Stimulated activated CD8-positive, alpha-beta memory T cell treated with anti-CD3 and anti-CD28 coated beads, Interleukin-4, amount 100 ng/mL, for 24 hours (primary cell): ENCODE measurements at places on chromosomes 6 and 20.

GRCh38 chr6:154361476-154361875 lies 4.9 kb upstream of the IPCEF1 start:
- no peak for DNase-seq

GRCh38 chr6:161242779-161243693 lies 30.8 kb downstream of the AGPAT4 start:
- peak; percentile 51 for DNase-seq

GRCh38 chr6:74931558-74931957 lies 274.3 kb downstream of the COL12A1 start:
- no peak for DNase-seq

DNA sequence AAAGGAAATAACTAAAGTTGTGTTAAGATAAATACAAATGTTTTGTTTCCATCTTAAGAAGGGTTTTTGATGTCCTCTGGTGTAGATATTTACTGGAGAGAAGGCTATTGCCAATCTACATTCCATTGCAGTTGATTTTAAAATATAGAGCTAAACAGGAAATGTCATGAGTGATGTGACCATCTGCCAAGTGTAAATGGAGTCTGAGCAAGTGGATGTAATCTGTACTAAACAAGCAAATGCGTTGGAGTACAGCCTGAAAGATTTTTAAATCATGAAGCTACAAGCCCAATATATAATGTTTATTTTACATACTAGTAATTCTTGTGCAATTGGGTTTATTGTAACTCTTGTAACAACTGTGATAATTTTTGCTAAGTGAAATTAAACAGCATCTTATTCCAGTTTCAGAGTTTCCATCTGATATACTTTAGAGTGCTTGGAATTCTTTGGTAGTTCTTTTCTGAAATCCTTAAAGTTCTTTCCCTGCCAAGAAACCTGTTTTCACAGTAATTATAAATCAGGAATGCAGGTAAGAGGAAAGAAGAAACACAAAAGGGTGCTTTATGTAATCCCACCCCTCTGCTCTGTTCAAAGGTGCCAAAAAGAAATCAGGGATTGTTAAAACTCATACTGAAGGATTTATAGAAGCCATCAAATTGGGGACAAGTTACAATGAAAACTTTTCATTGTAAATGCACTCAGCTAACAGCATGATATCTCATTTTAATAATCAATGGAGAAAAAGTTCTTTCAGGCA lies 47.2 kb upstream of the FLRT3 start:
- no peak for DNase-seq

DNA sequence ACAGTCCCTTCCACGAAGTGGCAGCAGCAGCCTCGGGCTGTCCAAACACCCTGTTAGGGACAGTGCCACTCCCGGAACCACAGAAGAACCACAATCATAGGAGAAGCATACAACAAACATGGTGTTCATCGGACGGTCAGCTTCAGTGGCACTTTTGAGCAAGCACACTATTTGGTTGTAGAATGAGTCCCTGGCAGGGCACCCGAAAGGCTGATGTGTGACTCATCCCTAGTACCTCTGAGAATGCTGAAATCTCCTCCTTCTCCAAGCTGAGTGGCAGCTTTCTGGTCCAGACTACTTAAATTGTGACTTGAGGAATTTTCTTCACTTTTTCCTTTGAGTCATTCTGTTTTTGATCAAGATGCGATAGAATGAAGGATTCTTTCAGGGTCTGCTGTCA lies 282.5 kb downstream of the ESR1 start:
- DNase-seq = no peak

- DNase-seq = no peak
Observed at GRCh38 chr6:63527658-63528514, 44.4 kb upstream of the LOC128125822 start.

DNA sequence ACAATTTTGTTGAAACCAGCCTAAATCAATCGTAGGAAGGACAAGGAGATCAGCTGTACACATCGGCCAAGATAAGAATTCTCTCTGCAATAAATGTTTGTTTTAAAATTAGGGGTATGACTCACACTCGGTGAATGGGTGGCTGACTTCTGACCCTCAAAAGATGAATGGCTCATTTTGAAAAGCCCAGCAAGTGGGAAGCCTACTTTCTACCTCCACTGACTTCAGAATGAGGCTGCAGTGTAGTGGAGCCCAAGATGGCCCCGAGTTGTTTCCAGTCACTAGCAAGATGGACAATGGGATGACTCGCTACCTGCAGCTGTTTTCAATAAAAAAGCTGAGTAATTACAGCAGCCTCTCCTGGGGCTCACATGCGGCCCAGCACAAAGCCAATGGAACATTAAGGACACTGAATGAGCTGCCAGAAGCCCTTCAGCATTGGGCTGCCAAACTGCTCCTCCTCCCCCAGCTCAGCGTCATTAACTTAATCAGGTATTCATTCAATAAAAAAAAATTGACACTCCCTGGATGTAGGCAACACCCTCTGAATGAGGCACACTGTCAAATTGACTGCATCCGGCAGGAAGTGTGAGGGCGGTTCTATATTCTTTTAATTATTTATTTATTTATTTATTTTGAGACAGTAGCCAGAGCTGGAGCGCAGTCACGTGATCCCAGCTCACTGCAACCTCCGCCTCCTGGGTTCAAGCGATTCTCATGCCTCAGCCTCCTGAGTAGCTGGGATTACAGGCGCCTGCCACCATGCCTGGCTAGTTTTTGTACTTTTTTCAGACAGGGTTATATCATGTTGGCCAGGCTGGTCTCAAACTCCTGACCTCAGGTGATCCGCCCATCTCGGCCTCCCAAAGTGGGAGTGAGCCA lies 107.3 kb downstream of the GMPR start:
- no peak for DNase-seq

- DNase-seq = no peak
Observed at GRCh38 chr6:111080698-111081097, 6.6 kb upstream of the SLC16A10 start.

- no peak for DNase-seq
Observed at GRCh38 chr6:158086054-158086503, 82.0 kb downstream of the SERAC1 start.

DNA sequence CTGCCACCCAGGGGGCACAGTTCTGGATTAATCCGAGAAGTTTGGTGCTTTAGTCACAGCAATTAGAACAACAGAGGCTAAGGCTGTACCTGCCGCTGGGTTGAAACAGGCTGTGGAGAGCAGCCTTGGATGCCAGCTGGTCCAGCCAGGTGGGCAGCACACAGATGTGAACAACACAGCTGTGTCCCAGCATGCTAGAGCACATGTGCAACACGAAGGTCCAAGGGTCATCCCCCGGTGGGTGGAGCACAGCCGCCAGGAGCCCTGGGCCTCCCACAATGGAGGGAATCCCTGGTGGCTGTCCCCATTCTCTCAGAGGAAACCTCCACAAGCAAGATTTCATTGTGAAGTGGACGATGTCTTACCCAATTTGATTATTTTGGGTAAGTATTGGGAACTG lies 99.2 kb upstream of the SYNDIG1 start:
- DNase-seq = no peak

- DNase-seq = no peak
Observed at GRCh38 chr6:7098993-7099392, 8.8 kb upstream of the RREB1 start.

- no peak for DNase-seq
Observed at GRCh38 chr6:76885861-76886301, 577.4 kb downstream of the HTR1B start.

DNA sequence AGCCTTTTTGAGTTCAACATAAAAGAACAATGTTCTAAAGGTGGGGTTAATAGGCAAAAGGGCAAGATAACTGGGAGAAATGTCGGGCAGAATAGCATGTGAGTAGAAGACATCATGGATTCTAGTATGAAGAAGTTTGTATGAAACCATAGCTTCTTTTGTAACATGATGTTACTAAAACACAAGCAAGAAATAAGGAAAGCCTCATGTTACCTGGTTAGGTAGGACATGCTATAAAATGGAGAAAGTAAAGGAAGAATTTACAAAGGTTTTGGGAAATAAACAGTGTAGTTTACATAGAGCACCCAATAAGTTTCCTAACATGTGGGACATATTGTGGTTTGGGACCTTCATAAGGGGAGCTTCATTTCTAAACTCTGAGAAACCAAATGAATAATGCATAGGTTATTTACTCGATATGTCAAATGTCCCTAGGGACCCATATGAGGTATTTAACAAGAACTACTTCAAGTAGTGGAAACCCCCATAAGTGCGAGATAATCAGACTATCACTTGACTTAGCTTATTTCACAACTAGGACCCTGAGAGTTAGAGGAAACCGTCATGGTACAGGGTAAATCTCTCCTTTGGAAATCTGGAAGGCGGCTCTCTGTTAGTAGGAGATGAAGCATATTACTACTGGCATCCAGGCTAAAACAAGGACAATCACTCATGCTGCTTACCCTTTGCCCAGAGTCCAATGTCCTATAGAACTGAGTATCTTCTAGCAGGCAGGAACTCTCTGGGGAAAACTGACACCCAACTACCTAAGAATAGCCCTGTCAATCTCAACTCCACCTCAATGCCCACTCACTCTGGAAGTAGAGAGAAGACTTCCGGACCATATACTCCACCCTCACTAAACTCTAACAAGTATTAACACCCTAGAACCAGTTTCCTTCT lies 57.5 kb downstream of the ILRUN start:
- no peak for DNase-seq

GRCh38 chr6:1596088-1596852 lies 13.4 kb upstream of the FOXC1 start:
- DNase-seq = no peak

GRCh38 chr6:27650620-27651370 lies 177.9 kb upstream of the ZNF184 start:
- DNase-seq = peak; percentile 24

- DNase-seq = no peak
Observed at GRCh38 chr20:19336631-19337030, 124.2 kb downstream of the SLC24A3 start.

DNA sequence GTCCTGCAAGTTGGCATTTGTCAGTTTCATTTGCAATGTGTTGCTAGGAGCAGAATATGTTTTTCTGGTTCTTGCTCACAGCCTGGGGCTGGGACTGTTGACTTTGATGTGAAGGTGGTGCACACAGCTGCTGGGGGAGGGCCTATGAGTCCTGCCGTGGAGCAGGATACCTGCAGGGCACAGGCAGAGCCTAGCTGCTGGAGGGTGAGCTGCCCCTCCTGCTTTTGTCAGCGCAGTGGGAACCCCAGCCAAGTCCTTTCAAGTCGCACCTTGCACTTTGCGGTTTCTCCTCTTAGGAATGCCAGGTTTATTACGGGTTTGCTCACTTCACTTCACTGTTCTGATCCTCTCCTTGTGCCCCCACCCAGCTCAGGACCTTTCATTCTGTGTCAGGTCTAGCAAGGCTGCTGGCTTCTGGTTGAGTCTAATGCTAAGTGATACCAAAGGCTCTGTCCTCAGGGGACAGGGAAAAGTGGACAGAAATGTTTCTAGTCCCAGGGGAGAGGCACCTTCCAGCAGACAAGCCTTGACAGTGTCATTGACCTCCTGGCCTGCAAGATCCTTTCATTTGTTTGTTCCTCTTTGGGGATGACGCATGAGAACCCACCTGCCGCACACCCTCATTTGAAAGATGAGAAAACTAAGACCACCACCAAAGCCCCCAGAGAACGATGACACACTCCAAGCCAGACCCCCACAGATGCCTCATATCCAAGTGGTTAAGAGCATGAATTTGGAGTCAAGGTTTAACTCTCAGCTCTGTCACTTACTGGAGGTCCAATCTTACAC lies 2.7 kb upstream of the SPO11 start:
- DNase-seq = no peak

DNA sequence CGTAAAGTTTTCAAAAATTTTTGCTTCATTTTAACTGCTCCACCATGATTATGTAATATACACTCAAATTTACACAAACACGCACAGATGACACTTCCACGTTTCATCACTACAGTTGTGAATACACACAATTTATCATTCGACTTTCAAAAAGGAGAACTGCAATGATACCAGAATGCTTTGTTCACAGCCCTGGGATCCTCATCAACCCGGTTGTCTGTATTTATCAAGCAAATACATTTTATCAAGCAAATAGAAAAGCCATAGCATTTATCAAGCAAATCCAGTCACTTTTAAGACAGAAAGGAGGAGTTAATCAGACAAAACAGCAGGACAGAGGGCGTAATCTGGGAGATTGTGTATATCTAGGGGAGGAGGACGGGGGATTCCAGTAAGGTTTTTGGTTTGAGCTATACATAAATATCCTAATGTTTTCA lies 20.3 kb upstream of the ABT1 start:
- no peak for DNase-seq

DNA sequence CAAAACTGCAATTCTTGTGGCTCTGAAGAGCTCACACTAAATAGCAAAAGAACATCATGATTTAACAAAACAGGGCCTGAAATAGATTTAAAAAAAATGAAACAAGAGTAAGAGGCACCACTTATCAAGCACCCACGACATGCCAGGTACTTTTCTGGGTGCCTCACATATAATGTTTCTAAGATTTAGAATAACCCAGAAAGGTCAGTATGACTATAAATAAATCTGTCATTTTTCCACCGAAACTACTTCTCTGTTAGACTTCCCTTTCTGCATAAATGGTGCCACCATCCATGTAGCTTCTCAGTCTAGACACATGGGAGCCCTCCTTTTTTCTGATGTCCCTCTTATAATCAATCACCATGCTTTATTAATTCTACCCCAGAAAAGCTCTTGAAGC lies 652.4 kb upstream of the CHD6 start:
- no peak for DNase-seq

DNA sequence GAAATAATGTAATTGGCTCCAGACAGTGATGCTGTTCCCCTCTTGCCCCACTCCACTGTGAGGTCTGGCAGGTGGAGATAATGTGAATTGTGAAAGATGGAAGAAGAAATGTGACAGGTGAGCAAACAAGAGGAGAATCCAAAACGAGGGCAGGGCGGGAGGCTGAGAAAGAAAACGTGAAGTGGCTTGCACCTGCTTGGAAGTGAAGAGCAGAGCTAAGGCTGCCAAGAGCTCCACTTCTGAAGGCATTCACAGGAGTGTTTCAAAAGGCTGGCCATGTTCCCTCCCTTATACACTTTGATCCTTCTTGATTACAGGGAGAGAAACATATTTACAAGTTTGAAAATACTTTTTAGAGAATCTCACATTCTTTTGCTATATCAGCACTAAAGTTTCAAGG lies 359.4 kb downstream of the EPHA7 start:
- DNase-seq = no peak

DNA sequence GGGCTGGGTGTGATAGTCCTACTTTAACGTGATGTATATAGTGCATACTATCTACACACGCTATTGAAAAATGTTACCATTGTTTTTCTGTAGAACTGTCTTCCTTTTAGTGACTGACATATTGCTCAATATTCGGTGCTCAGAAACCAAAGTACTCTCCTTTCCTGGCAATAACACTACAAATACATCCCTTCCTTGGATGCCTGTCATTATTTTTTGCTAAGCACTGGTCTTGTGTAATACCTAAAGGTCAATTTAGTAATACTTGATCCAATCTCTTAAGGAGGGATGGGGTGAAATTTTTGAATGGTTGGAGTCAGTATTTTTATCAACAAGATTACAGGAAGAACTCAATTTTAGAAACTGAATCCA lies 23.9 kb downstream of the CNR1 start:
- no peak for DNase-seq

GRCh38 chr20:16236589-16237241 lies 336.5 kb downstream of the KIF16B start:
- DNase-seq = no peak

DNA sequence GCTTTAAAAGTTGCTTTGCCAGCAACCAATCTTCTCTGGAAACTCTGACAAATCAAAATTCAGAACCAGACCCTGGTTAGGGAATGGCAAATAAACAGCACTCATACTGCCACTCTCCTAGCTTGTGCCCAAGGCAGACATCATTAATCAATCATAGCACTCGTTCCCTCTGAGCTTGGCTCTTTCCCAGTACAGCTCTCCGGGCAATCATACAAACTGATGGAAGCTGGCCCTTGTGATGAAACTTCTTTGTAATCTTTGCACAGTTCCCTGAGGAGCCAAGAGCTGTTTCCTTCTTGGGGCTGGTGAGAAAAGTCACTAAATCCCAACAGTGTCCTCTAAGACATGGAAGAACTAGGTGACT lies 34.7 kb downstream of the KIAA1755 start:
- DNase-seq = no peak
